ENCODE measurements at places on chromosomes 1 and 21.

GRCh38 chr1:174789399-174789798 lies 210.3 kb upstream of the CACYBP start:
- DNase-seq, result no peak

GRCh38 chr21:31683029-31683428 lies 23.5 kb downstream of the SOD1 start:
- DNase-seq, result no peak

GRCh38 chr1:116067566-116067890 lies 43.7 kb upstream of the MAB21L3 start:
- no peak for DNase-seq

GRCh38 chr1:12539705-12540579 lies 78.1 kb downstream of the DHRS3 start:
- DNase-seq, result no peak

DNA sequence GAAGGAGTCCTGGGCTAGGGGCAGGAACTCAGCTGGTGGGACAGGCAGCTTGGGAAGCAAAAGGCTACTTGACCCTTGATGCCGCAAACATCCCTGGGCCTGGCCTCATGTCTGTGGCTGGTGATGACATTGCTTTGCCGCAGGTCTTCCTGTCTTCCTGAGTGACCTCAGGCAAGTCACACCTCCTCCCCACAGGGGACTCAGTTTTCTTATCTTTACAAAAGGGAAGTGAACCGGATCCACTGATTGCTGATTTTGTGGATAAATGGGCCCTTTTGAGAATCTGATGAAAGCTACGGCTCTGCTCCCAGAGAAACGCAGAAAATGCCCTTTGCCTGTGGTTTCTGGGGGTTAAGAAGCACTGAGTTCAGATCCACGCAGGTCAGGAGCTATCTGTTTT lies 20.7 kb downstream of the PLOD1 start:
- no peak for DNase-seq

Data from CD4-positive, alpha-beta T cell treated with Interleukin-6 at 100 ng/mL for 8 hours (primary cell).